ENCODE measurements at places on chromosomes 16 and 17.

DNA sequence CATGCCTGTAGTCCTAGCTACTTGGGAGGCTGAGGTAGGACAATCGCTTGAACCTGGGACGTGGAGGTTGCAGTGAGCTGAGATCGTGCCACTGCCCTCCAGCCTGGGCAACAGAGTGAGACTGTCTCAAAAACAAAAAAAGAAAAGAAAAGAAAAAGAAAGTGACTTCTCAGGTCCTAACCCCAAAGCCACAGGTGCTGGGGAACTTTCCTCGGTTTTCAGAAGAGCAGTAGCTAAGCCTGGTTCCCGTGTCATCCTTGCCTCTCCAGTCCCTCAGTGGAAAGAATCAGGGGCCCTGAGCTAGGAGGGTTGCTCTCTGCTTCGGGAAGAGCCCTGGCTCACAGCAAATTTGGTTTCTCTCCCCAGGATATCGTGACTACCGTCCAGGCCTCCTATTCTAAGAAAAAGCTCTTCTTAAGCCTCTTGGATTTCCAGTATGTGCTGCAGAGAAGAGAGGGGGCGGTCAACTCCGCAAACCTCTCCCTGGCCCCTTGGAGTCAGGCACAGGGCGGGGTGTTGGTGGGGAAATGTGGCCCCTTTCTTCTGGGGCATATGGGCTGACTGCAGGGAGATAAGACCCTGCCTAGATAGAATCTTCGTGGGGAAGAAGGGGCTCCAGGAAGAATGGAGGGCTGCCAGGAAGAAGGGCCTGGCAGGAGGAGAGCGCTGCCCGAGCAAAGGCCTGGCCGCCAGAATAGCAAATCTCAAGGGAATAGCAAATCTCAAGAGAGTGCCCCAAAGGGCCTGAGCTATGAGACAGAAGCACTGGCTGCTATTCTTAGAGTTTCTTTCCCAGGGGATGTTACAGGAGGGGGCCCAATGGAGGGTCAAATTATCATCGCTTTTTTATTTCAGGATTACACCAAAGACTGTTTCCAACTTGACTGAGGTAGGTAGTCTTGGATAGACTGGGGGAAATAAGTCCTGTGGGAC is 8.3 kb upstream of the NLRC5 start:
- no peak for DNase-seq

DNA sequence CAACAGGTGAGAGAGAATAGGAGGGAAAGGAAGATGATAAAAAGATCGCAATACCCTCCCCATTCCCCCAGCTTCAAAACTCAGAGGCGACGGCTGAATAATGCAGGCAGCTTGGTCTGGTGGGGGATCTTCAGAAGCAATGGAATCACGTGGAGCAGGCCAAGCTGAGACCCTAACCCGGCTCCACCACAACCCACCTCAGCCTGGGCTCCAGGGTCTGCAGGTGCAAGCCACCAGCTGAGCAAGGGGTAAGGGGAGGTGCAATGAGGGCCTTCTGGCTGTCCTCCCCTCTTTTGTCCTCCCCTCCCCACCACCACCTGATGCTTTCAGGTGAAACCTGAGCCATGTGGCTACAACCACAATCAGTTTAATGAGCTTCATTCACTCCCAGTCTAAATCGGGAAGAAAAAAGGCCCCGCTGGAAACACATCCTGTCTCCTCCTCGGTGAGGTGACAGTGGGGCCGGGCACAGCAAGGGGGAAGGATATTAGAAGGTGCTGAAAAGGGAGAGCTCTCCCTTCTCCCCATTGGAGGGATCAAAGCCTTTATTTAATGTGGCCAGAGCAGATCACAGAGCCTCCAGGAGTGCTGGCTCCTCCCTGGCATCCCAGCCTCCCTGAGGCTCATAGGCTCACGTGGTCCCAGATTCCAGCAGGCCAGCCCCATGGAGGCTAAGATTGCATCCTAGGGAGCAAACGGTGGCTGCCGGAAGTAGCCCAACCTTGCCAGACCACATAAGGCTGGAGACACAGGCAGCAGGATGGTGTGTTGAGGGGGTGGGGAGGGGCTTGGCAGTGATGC is 261.0 kb downstream of the SOX9 start:
- no peak for DNase-seq

DNA sequence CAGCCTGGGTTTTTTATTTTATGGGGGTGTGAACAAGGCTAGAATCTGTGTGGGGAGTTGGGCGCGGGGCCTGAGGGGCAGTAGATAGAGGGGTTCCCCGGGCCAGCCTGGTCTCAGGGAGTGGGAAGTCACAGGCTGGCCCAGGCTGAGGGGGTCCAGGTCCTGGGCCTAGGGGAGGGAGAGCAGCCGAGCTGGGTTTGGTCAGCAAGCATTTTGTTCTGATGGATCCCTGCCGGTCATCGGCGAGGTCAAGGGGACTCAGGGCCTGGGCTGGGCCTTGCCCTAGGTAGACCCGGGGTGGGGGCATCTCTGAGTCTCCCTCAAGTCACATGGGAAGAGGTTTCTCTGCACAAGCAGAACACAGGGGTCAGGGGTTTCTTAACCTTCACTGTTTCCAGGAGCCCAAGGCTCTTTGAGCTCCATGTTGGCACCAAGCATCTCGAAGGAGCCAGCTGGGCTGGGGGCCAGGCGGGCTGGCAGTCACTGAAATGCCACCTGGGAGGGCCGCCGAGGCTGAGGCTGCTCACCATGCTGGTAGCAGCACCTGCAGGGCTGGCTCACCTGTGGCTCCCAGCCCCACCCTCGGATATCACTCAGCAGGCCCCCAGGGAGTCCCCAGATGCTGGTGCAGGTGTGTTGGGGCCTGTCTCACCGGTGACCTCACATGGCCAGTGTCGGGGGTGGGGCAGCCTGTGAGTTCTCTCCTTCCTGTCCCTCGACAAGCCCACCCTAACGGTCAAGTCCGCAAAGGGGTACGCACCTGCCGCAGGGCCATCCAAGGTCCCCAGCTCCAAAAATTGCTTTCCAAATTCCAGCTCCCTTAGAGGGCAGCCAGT is 41.0 kb downstream of the SLC7A5 start:
- no peak for DNase-seq

DNA sequence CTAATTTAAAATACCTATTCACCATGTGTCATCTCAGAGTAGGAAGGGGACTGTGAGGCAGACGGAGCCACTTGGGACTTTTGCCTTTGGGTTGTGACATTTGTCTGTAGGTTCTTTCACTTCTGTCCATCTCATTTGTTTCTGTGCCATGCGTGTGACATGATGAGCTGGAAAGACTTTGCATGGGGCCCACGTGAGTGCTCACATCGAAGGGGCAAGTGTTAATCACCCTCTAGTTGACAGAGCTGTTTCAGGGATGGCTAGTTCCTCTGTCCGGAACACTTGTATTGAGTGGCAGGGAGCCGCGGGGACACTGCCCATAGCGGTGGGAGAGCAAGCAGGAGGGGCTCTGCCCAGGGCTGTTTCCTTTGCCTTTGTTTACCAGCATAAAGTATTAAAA is 112.0 kb downstream of the RPTOR start:
- DNase-seq: no peak

- no peak for DNase-seq
Measured at GRCh38 chr17:64117981-64118979, 11.7 kb downstream of the ERN1 start.

GRCh38 chr17:60151355-60151754 is 1.6 kb downstream of the CA4 start:
- DNase-seq: no peak

- DNase-seq: no peak
Measured at GRCh38 chr17:20920815-20921199, 122.0 kb downstream of the USP22 start.

DNA sequence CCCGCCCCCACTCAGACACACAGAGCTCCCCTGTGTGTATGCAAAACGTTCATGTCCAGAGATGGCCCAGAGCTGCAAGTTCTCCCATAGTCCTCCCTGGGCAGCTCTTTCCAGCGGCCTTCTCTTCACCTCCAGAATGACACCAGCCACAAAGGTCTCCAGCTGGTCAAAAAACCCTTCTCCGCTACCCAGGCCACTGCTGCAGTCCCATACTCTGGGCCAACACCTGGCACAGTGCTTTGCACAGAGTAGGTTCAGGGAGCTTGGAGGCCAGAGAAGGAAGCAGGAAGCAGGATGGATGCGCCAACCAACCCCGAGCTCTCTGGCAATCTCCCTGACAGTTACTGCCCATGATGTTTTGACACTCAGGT is 1.1 kb upstream of the STAT5B start:
- DNase-seq: no peak

DNA sequence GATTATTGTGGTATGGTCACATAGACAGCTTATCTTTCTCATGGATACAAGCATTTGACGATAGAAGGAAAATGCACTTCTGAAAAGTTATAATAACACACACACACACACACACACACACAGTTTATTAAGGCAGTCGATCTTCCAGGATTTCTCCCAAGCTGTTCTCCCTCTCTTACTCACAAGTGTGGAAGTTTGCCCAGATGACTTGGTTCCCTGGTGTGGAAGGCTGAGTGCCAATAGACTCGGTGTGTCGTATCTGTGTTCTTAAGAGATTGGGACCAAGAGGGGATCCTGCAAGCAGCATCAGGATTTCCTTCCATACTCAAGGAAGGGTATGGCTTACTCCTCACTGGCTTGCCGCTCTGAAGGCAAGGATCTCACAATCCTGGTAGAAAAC is 279.6 kb downstream of the HS3ST3B1 start:
- no peak for DNase-seq

DNA sequence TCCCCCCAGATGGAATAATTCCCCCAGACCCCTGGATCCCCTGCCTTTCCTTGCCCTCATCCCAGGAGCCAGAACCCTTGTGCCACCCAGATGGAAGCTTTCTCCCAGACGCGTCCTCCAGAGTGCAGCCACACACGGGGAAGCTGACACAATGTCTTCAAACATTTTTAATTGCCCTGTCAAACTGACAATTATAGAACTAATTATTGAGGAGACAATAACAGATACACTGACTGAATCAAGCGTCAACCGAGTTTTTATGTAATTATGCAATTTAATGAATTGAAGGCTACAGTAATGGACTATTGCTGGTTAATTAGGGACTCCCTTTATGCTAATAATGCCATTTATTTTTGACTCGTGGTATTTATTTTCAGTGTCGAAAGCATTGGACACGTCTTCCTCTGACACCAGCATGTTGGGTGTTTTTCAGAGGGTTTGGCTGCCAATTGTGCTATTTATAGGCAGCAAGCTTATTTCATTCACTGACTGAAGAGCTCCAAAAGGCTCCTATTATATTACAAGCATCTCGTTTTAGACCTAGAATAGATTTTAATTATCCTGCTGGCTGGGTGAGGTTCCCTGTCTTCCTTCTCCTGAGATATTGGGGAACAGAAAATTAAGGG is 298.2 kb upstream of the C16orf82 start:
- DNase-seq: no peak

DNA sequence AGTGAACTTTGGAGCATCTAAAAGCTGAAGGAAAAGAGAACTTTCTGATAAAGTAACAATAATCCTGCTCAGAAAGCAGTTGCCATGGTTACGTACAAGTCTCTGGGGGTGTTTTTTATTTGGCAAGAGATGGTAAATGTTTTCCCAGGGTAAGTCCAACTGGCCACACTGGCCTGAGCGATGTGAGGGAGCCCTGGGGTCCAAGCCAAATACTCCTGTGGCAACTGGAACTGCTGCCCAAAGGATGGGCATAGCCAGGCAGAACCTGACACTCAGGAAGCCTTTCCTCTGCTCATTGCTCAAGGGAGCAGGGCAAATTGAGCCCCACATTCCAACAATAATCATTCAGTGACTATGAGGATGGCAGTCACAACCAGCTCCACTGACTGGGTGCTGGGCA is 26.8 kb upstream of the WSCD1 start:
- DNase-seq: no peak

GRCh38 chr17:28174352-28175046 is 132.0 kb downstream of the NLK start:
- peak; percentile 51 for DNase-seq

DNA sequence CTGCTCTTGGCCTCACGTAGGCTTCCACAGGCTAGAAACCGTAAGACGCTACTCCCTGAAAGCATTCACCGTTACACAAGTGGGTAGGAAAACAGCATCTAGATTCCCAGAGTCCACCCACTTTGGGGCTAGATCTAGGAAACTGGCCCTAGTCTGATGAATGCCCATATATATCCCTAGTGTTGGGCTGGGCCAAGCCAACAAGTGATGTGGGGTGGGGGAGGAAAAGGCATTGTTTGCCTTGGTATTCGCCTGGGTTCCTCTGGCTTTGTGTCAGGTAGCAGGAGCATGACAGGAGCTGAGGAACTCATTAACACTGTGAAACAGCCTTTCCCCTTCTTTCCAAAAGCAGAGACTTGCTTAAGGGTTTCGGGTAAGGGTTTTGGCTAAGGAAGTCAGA is 112.4 kb downstream of the SMG6 start:
- DNase-seq: no peak

DNA sequence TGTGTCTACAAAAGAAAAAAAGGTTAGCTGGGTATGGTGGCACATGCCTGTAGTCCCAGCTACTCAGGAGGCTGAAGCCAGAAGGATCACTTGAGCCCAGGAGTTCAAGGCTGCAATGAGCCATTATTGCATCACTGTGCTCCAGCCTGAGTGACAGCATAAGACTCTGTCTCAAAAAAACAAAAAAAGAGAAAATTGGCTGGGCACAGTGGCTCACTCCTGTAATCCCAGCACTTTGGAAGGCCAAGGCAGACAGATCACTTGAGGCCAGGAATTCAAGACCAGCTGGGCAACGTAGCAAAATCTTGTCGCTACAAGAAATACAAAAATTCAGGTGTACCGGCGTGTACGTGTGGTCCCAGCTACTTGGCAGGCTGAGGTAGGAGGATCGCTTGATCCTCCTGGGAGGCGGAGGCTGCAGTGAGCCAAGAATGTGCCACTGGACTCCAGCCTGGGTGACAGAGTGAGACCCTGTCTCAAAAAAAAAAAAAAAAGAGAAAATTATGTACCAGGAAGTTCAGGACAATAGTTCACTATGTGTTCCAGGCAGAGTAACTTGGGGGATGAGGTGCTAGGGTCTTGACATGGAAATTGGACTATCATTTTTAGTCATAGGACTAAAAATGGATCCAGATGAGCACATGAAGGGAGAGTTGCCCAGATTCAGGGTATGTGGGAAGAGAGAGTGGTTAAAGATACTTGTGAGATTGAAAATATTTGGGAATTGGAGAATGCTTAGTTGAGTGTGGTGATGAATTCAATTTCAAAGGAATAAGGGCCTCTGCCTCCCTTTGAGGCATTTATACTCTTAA is 11.0 kb downstream of the ALDH3A2 start:
- no peak for DNase-seq

DNA sequence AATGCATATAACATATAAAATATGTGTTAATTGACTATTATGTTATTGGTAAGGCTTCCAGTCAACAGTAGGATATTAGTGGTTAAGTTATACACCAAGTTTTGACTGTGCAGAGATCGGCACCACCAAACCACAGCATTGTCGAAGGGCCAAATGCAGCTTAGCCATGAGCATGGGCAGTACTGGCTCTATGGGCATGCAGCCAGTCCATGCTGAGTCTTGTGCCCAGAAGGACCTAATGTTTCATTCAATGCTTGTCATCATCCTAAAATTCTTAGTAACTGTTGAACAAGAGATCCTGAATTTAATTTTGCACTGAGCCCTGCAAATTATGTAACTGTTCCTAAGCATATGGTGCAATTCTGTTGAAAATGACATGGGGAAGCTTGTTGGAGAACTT is 233.4 kb upstream of the HS3ST3A1 start:
- no peak for DNase-seq

Data from naive thymus-derived CD4-positive, alpha-beta T cell (primary cell).